CD4-positive, alpha-beta T cell treated with Interleukin-6 for 4 hours (primary cell): ENCODE measurements at places on chromosomes 16 and 17.

GRCh38 chr16:15970202-15970601, 20.8 kb downstream of the ABCC1 start:
- peak; percentile 22 for DNase-seq

DNA sequence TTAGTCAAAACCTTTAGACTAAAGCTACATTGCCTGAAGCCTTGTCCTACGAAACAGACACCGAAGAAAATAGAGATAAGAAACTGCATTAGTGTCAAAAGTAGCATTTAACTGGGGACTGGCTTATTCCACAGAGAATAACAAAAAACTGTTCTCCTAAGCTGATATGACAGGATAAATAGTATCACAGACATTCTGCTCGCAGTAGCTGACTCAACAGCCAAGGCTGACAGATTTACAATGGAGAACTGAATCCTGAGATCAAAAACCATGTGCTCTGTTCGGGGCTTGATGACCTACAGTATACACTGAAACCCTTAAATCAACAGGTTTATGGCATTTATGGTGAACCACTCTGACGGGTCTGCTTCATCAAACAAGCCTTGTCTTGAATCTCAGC, 25.5 kb downstream of the ADAMTS18 start:
- DNase-seq, result no peak

- DNase-seq, result no peak
Observed at GRCh38 chr17:63578769-63579111, 22.0 kb upstream of the TACO1 start.

GRCh38 chr17:18975597-18975996, 23.6 kb downstream of the SLC5A10 start:
- no peak for DNase-seq

- peak; percentile 50 for DNase-seq
Observed at GRCh38 chr16:30715750-30716445, 16.9 kb downstream of the SRCAP start.

GRCh38 chr16:77207030-77207429, 7.8 kb downstream of the SYCE1L start:
- no peak for DNase-seq

GRCh38 chr16:3541527-3542155, 35.6 kb downstream of the NLRC3 start:
- DNase-seq, result no peak

GRCh38 chr16:10878644-10879501, 1.9 kb downstream of the CIITA start:
- peak; percentile 4 for DNase-seq

GRCh38 chr17:32783602-32784001, 93.3 kb downstream of the MYO1D start:
- DNase-seq, result no peak

DNA sequence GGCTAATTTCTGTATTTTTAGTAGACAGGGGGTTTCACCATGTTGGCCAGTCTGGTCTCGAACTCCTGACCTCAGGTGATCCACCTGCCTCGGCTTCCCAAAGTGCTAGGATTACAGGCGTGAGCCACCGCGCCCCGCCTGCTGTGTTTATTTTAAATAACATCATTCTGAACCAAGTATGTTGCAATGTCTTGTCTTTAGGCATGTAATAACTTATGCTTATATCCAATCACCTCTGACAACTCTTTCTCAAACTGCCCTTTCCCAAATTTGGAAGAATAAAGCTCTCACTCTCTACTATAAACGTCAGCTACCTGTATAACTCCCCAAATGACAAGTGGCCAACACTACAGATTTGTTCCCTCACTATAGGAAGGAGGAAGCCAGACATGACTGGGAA, 103.1 kb upstream of the FA2H start:
- DNase-seq, result no peak

GRCh38 chr16:85541181-85541580, 71.9 kb upstream of the GSE1 start:
- DNase-seq, result no peak

- DNase-seq, result no peak
Observed at GRCh38 chr16:12392585-12393091, 411.0 kb downstream of the CPPED1 start.

DNA sequence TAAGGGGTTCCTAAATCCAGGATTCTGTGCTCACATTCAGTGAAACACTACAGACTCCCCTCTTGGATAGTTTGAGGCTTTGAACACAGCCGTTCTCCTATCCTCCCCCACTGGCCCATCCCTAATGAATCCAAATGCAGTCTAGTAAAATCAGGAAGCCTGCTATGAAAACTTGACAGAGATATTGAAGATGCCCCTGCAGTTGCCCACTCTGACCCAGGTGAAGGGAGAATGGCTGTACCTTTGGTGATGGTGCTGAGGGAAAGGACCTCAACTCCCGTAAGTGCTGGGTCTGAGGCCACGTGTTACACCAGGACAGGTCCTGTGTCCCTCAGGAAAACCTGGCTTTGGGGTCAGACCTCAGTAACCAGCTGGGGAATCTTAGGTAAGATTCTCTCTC, 54.4 kb downstream of the SF3B3 start:
- DNase-seq, result no peak

- DNase-seq, result no peak
Observed at GRCh38 chr17:3940965-3941698, 23.1 kb downstream of the ATP2A3 start.

DNA sequence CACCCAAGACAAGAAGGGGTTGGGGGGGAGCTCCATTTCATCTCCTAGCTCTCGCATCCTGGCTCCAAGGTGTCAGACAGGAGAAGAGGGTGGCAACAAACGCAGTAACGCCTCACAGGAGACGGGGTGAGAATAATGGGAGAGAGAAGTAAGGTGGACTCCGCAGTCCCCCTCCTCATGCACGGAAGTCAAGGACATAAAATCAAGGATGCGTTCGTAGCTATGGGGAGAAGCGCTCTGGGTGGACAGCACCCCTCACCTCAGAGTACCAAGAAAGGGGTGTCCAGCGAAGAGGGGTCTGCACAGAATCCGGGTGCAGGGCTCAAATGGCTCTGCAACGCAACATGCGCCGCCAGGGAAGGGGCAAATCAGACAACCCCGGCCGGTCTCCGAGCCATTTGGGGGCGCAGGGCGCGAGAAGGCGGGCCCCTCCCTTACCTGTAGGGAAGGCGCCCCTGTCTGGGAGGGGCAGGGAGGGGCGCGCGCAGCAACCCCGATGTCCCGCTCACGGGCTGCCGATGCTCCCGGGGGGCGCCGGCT, 555 bp downstream of the HDAC5 start:
- no peak for DNase-seq

DNA sequence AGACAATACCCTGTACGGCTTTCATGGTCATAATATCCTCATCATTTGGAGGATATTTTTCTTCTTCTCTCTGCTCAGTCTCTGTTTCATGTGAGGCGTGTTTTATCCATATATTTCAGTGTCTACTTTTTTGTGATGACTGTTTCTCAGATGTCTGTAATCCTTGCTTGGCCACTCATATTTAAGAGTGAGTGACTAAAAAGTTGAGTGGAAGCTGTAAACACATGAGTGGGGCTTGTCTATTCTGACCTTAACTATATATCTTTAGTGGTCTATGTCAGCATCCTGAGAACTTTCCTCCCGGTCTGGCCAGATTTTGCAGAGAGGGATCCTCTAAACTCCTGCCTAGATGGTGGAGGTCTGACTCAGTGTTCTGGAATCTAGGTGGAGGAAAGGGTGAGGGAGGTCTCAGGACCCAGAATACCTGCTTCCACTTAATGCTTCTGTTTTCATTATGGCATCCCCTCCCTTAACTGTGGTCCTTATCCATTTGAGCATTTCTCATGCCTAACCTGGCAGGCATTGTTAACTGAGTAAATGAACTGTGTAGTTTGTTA, 6.0 kb downstream of the DDX19B start:
- DNase-seq, result no peak

DNA sequence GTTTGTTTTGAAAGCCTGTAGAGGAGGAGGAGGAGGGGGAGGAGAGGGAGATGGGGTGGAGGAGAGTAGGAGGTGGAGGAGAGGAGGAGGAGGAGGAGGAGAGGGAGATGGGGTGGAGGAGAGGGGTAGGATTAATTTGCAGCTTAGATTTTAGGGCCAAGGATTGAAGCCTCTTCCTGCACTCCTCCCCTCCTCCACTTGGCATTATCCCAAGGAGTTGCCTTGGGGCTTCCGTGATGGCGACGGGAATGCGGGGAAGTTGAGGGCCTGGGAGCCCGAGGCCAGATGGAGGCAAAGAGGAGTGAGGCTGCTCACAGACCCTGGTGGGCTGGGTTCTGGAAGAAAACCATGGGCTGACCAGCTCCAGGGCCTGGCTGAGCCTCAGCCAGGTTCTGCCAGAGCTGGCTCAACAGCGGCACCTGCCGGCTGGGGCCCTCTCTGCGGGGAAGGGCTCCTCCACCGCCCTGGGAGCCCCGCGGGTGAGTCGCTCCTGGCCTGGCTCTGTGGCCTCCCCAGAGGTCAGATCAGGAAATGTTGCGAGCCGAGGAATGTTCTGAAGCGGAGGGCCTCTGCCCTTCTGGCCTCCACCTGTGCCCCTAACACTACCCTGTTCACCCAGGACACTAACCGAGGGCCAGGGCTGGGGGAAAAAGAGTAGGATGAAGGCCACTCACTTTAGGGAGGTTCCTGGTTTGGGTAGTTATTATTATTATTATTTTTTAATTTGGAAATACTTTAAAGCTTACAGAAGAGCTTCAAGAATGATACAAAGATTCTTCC, 23.9 kb upstream of the FMNL1 start:
- DNase-seq, result peak; percentile 90

GRCh38 chr16:14301169-14302030, 230.3 kb downstream of the MRTFB start:
- peak; percentile 28 for DNase-seq

DNA sequence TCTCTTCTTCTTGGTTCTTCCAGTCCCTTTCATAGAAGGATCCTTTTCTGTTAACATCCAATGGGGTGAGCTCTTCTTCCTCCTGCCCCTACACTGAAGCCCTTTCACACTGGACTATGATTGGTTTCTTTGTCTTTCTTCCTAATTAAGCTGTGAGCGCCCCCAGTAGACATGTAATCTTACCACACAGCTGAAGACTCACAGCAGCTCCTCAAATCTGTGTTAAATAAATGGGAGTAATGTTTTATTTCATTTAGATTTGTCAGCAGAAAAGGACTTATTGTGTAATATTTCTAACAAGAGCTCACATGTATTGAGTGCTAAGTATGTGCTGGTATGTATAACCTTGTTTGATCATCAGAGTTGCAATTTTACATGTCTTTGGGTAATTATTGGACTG, 55.7 kb downstream of the TOX3 start:
- no peak for DNase-seq

- DNase-seq, result no peak
Observed at GRCh38 chr17:57152967-57153528, 68.0 kb downstream of the AKAP1 start.

DNA sequence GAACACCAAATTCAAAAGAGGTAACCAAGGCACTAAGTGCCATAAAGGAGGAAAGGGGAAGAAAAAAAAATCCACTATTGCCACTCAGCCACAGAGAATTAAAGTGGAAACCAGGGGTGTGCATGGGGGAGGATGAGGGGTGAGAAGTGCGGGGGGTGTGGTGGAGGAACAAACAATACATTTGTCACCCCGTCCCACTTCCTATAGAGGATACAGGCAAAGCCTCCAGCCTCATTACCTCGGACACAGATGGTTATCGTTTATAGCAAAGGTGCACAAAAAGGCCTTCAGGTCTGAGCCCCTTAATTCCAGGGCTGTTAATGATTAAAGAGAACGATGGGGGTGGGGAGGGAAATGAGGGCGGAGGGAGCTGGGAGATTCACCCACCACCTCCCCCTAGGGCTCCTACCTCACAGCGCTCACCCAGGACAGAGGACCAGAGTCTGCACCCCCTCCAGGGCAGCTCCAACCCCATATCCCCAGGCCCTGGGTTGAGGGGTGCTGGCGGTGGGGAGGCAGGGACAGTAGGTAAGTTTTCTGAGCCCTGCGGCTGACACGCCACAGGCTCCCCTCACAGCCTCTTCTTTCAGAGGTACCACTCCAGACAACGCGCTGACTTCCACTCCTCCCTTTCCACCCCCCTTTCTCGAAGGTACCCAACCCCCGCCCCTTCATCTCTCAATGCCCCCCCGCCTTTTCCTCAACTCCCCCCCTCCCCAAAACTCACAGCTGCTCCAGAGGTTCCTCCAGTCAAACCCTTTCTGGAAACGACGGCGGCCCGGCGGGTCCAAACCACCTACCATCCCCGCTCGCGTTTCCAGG, 470 bp downstream of the DCUN1D3 start:
- peak; percentile 15 for DNase-seq

DNA sequence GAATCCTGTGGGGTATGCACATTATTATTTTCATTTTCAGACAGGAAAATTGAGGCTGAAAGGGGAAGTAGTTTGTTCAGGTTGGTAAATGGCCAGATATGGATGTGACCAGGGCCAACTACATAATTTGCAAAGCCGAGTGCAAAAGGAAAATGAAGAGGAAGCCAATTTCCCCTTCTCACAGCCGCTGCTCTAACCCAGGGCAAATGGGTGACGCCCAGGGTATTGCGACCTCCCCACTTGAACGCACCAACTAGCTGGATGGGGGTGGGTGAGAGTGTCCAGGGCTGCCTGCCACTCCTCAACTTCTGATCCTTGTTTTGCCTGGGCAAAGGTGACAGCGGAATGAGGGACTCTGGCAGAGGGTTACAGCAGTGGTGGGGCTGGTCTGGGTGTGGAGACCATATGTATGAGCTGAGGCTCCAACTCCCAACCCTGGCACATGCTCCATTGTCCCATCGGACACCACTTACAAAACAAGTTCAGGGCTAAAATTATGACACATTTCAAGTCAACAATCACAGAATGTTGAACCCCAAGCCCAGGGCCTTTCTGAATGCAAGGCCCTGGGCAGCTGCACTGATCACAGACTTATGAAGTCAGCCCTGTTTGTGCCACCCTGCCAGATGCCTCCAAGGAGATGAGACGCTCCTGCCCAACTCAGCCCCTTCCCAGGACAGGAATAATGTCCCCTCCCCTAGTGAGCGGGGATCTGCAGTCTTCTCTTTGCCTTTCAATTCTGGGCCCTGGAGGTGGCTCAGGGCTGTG, 1.7 kb downstream of the ANKRD40CL start:
- no peak for DNase-seq

DNA sequence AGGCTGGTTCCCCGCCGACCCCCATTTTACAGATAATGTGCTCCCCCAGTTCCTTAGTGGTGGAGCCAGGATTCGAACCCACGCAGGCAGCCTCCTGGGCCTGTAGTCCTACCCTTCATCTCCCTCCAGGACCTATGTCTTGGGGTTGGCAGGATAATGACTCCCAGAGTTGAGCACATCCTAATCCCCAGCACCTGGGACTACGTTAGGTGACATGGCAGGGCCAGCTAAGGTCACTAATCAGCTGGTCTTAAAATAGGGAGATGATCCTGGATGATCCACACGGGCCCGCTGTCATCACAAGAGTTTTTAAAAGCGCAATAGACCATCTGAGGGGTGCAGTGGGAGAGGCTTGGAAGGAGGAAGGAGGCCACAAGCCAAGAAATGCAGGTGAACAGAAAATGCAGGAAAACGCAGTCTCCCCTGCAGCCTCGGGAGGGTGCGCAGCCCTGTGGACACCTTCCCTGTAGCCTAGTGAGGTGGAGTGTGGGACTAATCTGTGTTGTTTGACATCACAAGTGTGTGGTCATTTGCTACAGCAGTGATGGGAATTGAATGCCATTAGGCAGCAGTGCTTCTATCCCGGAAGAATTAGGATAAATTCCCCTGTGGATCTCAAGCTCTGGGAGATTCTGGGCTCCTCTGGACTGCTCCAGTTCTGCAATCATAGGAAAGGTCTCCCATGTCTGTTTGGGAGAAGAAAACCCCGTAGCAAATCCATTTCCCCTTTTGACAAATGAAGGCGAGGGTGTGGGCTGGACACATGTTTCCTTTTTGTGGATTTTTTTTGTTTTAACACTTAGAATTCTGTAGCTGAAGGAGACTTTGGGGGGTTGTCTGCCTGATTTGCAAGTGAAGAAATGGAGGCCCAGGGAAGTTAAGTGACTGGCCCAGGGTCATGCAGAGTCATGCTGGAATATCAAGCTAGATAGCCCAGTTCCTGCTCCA, 297.7 kb downstream of the SEC14L1 start:
- DNase-seq, result peak; percentile 11
